ENCODE measurements at places on chromosomes 5 and 9. TPM values are rescaled to one million over a fixed set of nuclear protein-coding genes. Genes with fewer than 3 reads are reported as not detected.

- DNase-seq = no peak
Observed at GRCh38 chr5:162641142-162641813, 573.7 kb downstream of the GABRG2 start.

Gene ZNF658
- total RNA-seq = 2.3 TPM

- peak; percentile 10 for DNase-seq
Observed at GRCh38 chr9:131999692-132000551, 79.7 kb downstream of the MED27 start.

GRCh38 chr9:36897478-36897877, 136.6 kb downstream of the PAX5 start:
- DNase-seq = no peak

Gene DBH
- not detected for total RNA-seq

Gene LIX1
- not detected for total RNA-seq

DNA sequence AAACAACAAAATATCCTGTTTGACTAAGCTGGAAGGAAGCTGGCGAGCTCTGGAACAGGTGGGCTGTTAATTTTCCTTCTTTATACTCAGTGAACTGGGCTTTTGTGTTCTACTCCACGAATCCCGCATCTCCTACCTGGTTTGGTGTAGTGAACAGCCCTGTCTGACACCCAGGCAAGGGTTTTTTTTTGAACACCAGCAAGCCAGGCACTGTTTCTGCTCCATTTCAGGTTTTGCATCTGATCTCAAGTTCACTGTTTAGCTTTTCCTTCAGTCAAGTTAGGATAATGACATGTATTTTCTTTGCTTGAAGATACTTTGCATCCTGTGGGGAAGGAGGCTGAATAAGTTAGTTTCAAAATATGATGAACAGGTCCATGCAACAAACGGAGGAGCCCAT, 204.5 kb downstream of the SEMA6A start:
- DNase-seq = no peak

Gene PCDHGA8
- total RNA-seq = not detected

GRCh38 chr5:57181154-57181553, 7.3 kb downstream of the GPBP1 start:
- no peak for DNase-seq

DNA sequence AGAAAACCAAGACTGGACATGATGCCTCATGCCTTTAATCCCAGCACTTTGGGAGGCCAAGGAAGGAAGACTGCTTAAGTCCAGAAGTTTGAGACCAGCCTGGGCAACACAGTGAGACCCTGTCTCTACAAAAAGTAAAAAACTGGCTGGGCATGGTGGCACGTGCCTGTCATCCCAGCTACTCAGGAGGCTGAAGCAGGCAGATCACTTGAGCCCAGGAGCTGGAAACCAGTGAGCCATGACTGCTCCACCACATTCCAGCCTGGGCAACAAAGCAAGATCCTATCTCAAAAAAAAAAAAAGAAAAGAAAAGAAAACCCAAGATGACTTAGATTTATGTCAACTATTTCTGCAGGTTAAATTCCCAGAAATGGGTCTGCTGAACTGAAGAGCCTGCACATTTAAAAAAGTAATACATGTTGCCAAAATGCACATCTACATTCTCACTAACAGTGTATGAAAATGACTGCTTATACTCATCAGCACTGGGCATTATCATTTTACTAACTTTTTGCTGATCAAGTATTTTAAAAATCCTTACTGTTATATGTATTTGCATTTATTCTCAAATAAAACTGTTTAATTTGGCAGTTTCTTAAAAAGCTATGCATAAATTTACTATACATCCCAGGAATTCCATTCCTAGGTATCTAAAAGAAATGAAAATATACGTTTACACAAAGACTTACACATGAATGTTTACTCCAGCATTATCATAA, 14.3 kb downstream of the ERMP1 start:
- no peak for DNase-seq

Gene GMCL2
- total RNA-seq = not detected

GRCh38 chr9:121684381-121685145, 33.1 kb downstream of the DAB2IP start:
- DNase-seq = peak; percentile 39

Gene ZNF618
- total RNA-seq = 0.23 TPM

- no peak for DNase-seq
Observed at GRCh38 chr5:172574871-172575223, 66.2 kb upstream of the NEURL1B start.

GRCh38 chr5:18546591-18546990, 912.3 kb downstream of the TAF11L14 start:
- no peak for DNase-seq

- peak; percentile 23 for DNase-seq
Observed at GRCh38 chr5:128197896-128198522, 114.4 kb downstream of the SLC12A2 start.

All from activated T-cell treated with anti-CD3 and anti-CD28 coated beads, Interleukin-2, amount 50 U/mL, for 72 hours (primary cell).